WERI-Rb-1 (cell line): ENCODE measurements at places on chromosomes 7 and 10.

DNA sequence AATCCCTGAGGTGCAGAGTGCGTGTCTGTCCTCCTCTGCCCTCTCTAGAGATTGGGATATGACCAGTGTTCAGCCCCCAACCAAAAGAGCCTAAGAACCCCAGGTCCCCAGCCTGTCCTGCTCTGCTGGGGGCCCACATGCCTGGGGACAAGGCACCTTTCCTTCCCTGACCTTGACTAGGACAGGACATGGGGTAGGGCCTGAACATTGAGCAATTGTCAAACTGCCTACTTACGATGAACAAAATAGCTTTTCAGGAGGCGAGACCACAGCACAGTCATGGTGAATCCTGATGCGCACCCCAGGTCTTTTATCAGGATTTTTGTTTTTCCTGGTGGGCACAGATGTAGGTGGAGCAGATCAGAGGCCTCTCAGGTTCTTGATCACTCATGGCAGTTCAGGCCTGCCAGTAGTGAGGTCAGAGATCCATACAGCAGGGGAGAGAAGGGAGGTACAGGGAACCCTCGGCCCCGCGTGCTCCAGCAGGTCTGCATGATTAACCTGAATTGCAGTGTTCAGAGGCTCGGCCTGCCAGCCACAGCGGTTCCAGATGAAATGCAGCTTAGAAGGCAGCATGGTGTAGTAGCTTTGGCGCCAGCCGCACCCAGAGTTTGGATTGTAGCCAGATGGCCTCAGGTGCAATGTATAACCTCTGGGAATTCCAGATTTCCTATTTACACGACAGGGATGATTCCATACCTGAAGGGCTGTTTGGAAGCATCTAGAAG is 191.3 kb downstream of the CUX1 start:
- DNase-seq = no peak

- no peak for DNase-seq
Observed at GRCh38 chr10:36451391-36451970, 673.9 kb upstream of the ANKRD30A start.

GRCh38 chr7:145219461-145219860 is 383.6 kb upstream of the TPK1 start:
- DNase-seq = no peak

GRCh38 chr10:101165736-101166135 is 34.6 kb downstream of the TLX1 start:
- no peak for DNase-seq

- no peak for DNase-seq
Observed at GRCh38 chr7:6188389-6188788, 84.0 kb downstream of the CYTH3 start.

GRCh38 chr7:106493041-106493731 is 167.8 kb downstream of the CCDC71L start:
- DNase-seq = no peak

DNA sequence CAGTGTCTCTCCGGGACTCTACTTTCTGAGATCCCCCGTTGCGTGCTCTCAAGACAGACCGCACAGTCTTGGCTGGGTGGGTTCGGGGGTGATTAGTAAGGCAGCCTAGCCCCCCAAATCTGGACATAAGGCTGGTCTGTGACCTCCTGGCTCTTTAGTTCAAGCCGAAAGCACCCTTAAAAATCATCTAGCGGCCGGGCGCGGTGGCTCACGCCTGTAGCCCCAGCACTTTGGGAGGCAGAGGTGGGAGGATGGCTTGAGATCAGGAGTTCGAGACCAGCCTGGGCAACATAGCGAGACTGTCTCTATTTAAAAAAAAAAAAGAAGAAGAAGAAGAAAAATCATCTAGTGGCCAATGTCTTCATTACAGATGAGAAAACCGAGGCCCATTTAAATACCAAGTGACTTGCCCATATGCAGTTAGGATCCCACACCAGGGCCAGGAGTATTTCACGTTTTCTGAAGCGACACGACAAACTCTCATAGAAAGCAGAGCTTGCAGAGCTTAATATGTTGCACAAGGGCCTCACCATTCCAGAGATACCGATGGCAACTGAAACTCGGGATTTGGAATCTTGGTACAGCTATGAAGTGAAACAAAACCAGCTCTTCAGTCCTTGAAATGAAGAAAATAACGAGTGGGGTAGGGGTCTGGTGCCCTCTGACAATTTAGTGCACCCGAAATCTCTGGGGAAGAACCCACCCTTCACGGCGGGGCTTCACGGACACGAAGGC is 703 bp upstream of the HILPDA start:
- DNase-seq = no peak

DNA sequence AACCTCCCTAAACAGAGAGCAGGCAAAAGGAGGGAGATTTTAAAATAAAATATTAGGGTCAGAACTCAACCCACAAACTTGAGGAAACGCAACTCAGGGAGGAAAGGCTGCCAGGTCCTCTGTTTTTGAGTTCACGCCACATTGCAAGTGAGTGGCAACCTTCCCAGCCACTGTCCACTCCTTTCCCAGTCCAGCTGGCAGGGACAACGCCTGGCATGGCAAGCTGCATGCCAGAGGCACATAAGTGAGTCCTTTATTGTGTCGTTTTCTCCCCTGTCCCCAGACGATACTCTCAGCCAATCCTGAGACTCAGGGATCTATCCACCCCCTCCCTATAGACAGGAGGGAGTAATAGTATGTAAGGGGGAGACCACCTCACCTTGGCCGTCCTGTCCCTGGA is 22.4 kb downstream of the FBXW4 start:
- DNase-seq = no peak

DNA sequence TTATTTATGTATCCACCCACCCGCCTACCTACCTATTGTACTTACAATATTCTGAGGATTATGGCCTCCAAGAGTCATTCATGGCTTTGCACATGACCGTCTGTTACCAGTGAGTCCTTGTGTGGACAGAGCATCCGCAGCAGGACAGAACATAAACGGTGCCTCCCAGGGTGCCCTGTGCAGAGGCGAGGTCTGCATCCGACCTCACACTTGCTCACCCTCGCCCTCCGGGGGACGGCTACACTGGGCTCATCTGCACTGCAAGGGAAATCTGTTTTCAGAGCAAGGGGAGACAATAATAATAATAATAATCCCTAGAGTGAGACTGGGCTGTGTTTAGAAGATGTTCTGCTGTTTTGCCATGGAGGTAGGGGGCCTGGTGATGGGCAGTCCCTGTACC is 29.8 kb downstream of the PFKP start:
- DNase-seq = no peak

- DNase-seq = peak; percentile 57
Observed at GRCh38 chr10:95445837-95446486, 115.2 kb downstream of the SORBS1 start.

- DNase-seq = no peak
Observed at GRCh38 chr7:114628362-114628761, 213.7 kb downstream of the FOXP2 start.

DNA sequence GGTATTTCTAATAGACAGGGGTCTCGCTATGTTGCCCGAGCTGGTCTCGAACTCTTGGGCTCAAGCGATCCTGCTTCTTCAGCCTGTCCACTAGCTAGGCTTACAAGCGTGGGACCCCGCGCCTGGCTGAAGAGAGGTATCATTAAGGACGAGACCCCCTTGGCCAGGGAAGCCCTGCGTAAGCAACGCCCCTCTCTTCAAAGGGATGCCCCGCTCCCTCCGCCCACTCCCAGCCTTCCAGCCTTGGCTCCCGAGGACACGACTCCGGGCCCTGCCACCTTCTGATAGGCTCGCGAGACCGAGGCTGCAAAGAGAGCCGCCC is 220 bp upstream of the ZKSCAN5 start:
- peak; percentile 99 for DNase-seq

DNA sequence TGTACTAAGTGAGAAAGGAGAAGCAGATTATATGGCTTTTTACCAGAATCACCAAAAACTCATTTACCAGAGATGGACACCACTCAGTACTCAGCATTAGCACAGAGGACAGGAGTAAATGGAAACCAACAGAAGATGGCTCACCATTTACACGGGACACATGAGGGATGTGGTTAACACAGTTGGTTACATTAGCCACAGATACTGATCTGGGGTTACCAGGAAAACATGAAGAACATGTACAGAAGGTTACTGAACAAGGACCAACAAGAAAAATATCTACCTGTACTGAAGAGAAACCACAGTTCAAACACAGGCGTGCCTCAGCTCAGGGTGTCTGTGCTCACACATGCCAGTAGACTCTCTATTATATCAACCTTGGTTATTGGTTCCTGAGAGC is 1285.8 kb upstream of the SORCS1 start:
- DNase-seq = no peak

DNA sequence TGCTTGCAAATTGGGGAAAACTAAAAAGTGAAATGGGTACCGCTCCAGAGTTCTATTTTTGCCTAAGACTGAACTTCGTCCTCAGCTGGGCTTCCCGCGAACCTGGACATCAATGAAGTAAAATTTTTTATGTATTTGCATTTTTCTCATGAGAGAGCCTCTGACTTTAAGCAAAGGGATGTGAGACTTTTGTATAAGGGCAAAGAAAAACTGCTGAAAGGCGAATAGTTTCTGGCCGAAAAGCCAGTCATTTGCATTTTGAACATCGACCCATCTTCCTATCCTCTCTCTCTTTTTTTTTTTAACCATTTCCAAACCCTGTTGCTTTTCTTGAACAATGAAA is 573 bp downstream of the PMPCB start:
- no peak for DNase-seq

GRCh38 chr7:94458041-94458440 is 51.6 kb upstream of the CASD1 start:
- no peak for DNase-seq

DNA sequence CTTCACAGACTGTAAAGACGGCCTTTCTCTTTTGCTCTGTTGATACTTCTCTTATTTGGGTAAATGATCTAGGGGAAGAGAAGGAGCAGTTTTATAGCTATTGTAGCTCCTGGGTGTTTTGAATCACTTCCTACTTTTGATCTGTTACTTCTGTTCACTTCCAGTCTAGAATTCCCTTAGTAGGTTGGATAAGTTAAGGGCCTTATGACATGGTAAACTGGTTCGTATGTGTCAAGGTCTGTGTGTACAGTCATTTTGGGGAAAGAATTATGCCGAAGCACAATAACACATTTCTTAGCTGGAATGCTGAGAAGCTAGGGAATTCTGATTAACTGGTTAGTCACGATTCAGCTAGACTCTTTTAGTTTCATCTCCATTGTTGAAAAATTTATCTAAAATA is 8.1 kb downstream of the DENND10 start:
- no peak for DNase-seq

DNA sequence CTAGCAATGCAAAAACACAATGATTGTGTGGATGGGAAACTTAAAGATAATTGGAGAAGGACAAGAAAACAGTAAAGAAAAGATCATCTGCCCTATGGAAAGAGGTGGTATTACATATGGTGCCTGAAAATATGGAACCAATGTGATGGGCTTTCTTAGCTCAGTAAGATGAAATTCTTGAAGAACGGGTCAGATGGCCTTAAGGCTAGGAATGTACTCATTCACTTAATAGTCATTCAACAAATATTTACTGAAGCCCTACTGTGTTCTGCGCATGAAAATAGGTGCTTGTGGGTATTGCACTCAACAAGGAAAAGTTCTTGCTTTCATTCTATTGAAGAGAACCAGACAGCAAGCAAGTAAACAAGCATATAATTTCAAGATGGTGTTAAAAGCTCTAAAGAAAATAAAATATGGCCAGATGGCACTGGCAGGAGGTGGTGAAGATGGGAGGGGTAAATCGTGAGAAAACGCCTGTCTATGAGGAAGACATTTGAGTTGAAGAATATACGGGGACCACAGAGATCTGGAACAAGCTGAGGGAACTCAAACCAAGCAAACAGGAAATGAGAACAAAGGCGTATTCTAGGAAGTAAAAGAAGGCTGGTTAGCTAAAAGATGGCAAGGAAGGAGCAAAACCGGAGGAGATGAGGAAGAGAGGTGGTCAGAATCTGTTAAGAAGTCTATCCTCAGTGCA is 179.7 kb downstream of the ANK3 start:
- no peak for DNase-seq

DNA sequence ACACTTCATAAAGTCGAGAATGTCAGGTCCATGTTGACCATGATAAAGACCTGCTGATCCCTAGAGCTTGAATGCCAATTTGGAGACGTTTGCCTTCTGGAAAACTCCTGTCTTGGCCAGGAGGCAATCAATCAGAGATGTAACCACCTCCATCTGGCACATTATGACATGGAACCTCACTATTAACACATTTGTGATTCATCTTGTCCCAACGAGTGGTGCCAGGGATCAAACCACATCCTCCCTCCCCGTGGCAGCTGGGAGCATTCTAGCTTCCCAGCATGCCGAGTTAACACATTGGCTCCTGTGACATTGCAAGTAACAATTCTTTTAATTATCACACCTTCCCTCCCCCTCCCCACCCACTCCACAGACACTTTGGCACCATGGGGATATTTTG is 84.0 kb upstream of the PPP1R17 start:
- DNase-seq = no peak

DNA sequence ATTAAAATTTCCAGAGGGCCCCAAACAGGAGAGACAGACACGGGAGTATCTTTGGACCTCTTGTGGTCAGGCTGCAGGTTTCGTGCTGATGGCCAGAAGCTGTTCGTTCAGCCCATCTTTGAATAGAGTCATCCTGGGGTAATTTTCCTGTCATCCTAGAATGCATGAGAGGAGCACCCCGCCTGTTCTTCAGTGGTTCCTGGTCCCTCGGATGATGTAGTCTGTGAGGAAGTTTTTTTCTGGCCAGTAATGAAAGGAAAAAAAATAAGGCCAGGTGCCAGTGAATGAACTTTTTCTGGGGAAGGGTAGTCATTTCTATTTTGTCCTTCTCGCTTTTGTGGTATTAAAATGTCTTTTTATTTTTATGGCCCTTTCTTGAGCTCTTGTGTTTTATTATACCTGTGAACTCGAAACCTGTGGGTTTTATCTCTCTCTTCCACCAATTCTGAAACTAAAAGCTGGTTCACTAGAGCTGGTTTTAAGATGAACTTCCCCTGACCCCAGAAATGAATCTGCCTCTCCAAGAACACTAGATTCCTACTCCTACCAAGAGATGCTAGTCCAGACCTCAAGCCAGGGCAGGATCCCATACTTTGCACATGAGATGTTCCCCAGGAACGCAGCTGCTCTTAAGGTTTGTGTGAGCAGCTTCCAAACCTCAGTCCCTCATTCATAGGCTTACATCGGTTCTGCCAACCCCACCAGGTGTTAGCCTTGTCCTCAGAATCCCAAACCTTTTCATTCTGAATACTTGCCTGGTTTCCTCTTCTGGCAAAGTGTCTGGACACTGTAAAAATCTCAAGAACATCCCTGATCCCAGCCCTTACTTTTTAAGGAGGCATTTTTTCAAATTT is 15.4 kb upstream of the MEST start:
- DNase-seq = no peak

GRCh38 chr7:113175525-113176104 is 57.3 kb upstream of the SMIM30 start:
- no peak for DNase-seq

- DNase-seq = no peak
Observed at GRCh38 chr7:154202002-154202401, 149.8 kb downstream of the DPP6 start.

DNA sequence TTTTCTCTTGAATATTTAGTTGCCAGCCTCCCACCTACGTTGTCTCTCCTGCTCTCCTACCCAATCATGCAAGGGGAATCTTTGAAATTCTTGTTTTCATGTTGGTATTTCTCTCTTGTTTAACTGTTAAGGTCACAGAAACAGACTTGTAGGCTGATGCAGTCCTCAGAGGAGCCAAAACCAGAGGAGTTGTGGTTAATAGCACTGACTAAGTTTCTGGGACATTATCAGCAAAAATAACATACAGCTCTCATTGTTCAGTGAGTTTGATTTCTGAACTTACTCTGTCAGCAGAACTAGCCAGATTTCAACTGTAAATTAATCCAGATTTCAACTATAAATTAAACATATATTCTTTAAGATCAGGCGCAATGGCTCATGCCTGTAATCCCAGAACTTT is 11.1 kb upstream of the CUL1 start:
- DNase-seq = no peak

- no peak for DNase-seq
Observed at GRCh38 chr7:117088623-117089194, 135.4 kb downstream of the ST7 start.
